ENCODE measurements at places on chromosomes 5 and 9.

GRCh38 chr9:131402738-131403492 is 9.0 kb downstream of the PRRC2B start:
- peak; percentile 85 for DNase-seq

DNA sequence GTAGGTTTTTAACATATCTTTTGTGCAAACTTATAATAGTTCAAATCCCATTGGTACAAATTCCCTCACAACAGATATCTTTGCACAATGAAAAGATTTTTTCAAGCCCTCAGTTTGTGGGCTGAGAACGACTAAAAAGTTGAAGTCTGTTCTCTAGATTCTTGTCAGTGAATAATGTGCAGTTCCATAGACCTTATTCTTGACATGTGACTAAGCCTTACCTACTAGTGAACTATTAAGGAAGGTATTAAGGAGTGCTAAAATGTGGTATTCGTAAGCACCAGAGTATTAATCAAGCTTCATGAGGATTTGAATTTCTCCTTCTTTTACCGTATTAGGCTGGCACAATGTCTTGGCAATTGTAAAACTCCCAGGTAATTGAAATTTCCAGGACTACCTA is 205.6 kb upstream of the DMRTA1 start:
- peak; percentile 62 for DNase-seq

GRCh38 chr5:38029397-38030065 is 189.7 kb upstream of the GDNF start:
- no peak for DNase-seq

DNA sequence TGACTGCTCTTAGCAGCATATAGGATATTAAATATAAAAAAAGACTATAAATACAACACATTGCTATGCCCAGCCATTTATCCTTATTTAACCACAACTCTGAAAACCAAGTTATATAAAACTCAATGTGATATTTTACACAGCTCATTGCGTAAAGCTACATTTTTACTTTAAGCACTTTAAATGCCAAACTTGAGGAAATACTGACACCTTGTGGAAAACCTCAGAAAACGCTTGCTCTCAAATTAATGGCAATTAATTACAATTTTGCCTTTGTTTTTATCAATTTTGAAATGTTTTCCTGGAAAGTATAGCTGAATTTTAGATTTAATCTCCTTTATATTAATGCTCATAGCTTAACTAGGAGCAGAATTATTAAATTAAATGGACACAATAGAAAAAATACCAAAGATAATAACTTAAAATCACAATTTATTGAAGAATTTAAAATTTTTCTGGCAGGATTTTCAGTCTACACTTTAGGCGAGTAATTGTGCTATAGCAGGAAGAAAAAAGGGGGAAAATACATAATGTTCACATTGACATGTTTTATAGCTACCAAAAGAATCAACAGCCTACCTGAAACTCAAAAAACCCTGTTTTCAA is 25.2 kb upstream of the PLAC8L1 start:
- DNase-seq = peak; percentile 47

DNA sequence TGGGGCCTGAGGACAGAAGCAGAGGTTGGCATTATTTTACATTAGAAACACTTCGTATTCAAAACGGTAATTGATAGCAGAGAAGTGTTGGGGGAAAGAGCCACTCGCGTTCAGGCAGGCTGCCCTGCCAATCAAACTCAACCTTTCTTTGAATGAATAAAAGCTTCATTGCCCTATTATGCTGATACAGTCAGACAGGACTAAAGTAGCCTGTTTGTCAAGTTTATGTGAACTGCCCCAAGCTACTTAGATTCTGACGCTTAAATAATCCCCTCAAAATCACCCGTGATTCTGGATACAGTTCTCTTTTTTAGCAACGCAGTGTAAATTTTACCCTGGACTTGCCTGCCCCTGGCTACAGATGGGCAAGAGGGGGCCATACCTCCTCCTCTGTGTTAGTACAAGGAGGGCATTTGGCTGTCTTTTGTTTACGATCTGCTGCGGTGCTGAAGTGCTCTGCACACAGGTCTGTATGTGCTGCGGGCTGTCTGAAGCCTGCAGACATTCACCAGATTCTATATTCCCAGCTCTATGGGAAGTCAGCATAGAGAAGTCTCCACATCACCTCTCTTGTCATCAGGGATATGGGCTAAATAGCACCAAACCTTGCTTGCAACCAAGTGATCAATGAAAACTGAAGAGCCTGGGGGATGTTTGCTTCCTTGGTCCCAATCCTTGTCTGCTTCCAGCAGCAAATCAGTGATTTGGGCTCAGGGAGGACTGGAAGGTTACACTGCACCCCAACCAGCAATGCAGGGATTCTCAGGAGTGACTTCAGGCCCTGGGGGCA is 218.4 kb downstream of the EBF1 start:
- DNase-seq = no peak

DNA sequence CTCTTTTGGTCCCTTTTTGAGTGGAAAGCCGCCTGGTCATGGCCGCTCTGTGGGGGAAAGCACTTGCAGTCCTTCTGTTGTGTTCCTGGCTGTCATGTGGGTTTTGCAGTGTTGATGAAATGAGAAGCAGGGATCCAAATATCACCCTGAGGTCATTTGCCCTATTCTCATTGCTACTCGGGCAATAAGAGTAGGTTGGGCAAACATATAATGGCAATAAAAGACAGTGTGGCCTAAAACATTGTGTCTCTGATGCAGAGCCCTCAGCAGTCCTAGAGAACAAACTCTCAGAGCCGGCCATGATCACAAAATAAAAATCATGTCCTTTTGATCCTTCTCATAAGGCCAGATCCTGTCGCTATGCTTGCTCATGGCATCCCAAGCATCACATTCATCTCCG is 361.1 kb upstream of the KLF4 start:
- no peak for DNase-seq

DNA sequence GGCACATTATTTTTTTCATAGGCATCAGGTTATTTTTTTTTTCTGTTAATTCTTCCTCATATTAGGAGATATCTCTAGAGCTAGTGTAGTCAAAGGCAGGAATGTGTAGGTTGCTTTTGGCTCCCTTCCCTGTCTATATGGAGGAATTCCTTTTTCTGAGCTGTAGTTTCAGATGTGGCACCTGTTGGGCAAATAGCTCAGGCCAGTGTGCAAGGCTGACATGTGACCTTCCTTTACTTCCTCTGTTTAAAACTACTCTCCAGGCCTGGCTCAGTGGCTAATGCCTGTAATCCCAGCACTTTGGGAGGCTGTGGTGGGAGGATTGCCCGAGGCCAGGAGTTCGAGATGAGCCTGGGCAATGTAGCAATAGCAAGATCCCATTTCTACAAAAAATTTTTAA is 40.5 kb upstream of the KIAA1958 start:
- DNase-seq = no peak

DNA sequence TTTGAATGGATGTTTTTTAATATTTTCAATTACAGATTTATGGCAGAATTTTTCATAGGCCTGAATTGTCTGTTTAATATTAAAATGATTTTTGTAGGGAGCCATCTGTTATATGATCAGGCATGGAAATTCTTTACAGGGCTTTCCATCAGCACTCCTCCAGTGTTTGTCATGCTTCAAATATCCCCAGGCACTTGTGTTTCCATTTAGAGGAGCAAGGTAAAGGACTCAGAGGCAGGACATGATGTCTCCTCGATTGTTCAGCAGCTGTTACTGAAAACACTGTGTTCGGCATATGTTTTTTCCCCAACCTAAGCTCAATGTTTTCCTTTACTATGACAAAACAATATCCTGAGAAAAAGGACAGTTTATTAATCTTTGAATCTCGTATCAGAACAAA is 172.3 kb upstream of the RFX3 start:
- no peak for DNase-seq

- no peak for DNase-seq
Observed at GRCh38 chr5:78507531-78507930, 141.0 kb downstream of the LHFPL2 start.

- DNase-seq = no peak
Observed at GRCh38 chr5:68071282-68071632, 144.3 kb upstream of the PIK3R1 start.

DNA sequence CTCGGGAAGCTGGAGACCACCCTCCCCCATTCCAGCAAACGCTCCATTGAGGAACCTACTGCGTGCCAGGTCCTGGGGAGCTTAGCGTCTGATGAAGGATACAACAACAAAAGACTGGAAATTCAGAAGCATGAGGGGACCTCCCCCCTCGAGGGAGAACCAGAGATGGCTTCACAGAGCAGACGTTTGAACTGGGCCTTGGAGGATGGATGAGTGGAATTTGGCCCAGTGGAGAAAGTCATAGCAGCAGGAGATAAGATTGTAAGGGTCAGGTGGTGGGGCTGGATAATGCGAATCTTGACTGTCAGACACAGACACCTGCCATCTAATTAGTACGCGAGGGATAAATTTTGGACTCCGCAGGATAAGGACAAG is 1.2 kb upstream of the SLC25A51 start:
- no peak for DNase-seq

GRCh38 chr5:128426090-128426534 is 111.9 kb downstream of the FBN2 start:
- peak; percentile 7 for DNase-seq

- peak; percentile 40 for DNase-seq
Observed at GRCh38 chr5:73596705-73597328, 29.2 kb upstream of the ARHGEF28 start.

- DNase-seq = peak; percentile 26
Observed at GRCh38 chr5:159186319-159186718, 23.0 kb downstream of the RNF145 start.

GRCh38 chr5:84623019-84623418 is 238.3 kb upstream of the EDIL3 start:
- no peak for DNase-seq

DNA sequence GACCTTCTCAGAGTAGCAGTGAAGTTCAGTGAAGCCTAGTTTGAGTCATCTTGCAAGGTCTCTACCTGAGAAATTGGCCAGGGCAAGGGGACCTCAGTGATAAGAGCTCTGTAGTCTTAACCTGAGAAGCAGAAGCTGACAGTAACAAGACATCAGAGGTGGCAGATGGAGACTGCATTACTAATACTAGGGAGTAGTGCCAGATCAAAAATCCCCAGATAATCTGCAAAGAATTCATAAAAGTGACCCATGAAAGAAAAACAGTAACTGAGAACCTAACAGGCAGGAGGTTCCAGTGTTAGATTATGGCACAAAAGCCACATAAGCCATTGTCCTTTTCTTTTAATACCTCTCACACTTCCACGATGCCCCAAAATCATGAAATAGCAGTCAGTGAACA is 175.5 kb downstream of the MUSK start:
- no peak for DNase-seq

DNA sequence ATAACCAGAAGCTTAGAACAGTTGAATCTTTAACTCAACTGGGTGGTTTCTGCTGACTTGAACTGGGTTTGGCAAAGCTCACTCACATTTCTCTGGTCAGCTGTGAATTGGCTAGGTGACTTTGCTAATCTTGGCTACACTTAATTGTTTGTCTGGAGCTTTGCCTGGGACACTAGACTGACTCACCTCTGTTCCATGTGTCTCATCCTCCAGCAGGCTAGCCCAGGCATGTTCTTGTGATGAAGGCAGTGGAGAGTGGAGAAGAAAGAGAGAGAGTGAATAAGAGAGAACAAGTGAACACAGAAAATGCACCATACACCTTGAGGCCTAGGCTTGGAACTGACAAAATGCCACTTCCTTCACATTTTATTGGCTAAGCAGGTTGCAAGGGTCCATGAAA is 32.6 kb downstream of the SPATA31D1 start:
- peak; percentile 98 for DNase-seq

DNA sequence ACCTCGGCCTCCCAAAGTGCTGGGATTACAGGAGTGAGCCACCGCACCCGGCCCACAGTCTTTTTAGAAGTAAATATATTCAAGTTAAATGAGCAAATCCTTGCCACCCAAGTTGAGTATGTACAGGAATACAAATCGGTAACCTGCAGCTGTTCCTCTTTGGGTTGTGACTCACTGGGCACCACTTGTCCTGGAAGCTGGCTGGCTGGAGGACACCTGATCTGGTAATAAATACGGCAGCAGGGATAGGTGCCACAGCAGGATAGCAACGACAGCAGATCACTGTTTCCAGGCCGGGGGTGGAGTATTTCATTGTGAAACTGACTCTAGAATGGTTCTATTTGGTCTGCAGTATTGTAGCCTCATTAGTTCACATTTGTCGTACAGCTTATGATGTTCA is 35.7 kb upstream of the SLC36A2 start:
- DNase-seq = peak; percentile 31

DNA sequence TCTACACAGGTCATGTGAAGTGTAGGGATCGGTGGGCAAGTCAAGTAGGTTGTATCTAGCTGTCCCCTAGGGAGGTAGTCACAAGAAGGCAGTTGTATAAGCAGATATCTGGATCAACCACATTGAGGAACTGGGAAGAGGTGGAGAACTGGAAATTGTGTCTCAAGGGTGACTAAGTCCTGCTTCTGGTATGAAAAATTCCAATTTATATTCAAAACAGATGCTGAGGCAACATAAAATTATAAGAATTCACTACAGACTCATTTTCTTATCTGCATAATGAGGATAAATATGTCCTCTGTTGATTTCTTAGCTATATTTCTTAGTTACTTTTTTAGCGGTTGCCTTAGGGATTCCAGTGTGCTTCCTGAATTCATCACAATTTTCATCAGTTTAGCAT is 46.8 kb downstream of the GALNT12 start:
- no peak for DNase-seq

DNA sequence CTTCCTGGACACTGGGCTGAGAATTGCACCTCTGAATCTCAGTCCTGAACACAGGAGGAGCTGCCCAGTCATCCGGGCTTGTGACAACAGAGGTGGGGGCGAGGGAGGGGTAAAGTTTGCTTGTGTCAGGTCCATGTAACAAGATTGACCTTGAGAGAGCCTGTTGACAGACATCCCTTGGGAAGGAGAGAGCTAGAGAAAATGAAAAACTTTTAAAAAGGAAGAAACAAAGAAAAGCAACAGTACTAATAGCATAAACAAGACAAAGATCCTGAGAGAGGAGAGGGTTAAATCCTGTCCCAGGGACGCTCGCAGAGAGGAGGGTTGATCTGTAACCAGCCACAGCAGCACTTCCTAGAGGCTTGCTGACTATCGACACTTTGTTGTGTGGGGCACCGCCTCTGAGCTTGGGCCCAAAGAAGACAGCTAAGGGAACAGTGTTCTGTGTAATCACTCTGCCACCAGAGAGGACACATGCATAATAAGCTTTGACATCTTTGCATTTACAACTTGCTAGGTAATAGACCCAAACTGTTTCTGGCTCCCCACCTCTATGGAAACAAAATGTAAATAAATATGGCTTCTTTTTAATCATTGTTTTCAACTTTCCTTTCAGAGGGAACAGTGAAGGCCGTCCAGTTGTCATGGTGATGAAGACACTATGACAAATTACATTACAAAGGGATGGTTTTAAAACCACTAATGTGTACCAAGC is 363.7 kb downstream of the CSNK1G3 start:
- DNase-seq = peak; percentile 73

- no peak for DNase-seq
Observed at GRCh38 chr5:74587890-74588289, 52.6 kb downstream of the ENC1 start.
